ENCODE measurements at places on chromosomes 7 and 10.

DNA sequence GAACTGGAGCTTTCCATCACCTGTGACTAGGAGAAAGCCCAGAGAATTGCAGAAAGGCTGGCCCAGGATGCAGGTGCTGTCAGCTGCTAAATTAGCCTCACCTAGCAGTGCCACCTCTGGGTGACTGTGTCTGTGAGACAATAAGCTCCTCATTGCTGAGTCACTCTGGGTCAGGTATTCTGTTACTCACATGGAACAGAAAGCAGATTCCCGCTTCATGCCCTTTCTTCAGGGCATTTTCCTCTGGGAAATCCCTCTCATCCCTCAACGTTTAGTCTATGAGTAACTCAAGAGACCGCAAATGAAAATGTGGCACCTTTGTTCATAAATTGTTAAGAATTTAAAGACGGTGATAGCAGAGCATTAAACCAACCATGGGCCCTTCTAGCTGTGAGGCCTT lies 184.0 kb downstream of the ADAM12 start:
- DNase-seq = no peak

GRCh38 chr7:130421684-130422083 lies 19.1 kb downstream of the CEP41 start:
- DNase-seq = peak; percentile 4

DNA sequence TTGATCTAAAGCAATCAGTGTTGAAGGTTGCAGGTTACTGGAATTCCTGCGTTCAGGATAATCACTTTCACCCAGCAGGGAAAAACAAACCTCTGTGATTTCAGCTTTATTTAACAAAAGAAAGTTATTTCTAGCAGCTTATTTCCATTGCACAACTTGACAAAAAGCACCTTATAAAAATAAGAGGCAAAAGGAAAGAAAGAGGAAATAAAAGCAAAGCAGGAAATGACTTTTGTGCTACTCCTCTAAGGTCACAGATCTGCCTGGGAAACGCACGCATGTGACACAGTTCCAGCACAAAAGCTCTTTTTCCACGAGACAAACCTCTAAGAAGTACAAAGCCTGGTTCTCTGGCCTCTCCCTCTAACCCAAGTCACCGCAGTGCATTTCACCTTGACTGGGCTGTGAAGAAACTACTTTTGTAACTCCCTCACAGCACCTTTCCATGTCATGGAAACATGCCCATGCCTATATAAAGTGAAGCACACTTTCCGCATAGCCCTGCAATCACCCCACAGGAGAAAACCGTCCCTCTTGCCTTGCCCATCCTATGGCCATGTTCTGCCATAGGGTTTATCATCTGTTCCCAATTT lies 870 bp downstream of the ANK3 start:
- DNase-seq = no peak

GRCh38 chr10:34647160-34647559 lies 167.9 kb downstream of the PARD3 start:
- DNase-seq = no peak

- DNase-seq = no peak
These were observed 25.3 kb downstream of the VWDE start for GRCh38 chr7:12378389-12378788.

- no peak for DNase-seq
These were observed 63.3 kb downstream of the WDR37 start for GRCh38 chr10:1119501-1119900.

DNA sequence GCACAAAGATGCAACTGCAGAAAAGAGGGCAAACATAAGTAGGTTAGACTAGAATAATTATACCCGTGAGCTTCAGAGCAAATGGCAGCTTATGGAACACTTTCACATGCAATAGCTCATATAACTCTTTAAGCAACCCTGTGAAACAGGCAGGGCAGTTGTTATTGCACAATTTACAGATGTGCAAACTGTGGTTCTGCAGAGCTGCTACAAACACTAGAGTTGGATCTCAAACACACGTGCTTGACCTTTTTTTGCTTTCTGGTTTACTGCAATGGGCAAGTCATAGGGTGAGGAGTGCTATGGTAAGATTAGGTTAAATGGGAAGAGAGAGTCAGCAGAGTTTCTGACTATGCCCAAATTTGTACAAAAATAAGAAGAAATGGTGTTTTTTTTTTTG lies 610.8 kb downstream of the GATA3 start:
- DNase-seq = no peak

GRCh38 chr10:68594405-68594804 lies 34.3 kb downstream of the TET1 start:
- no peak for DNase-seq

Data from activated naive CD8-positive, alpha-beta T cell treated with anti-CD3 and anti-CD28 coated beads, Interleukin-2, amount 50 U/mL, for 16 hours (primary cell).